ENCODE measurements at places on chromosomes 11 and 22. TPM values are rescaled to one million over a fixed set of nuclear protein-coding genes. Genes with fewer than 3 reads are reported as not detected.

MMP13 gene
- not detected for polyA plus RNA-seq

CD3D gene
- 11.6 TPM for polyA plus RNA-seq

XRCC6 gene
- polyA plus RNA-seq: 165 TPM

MIOX gene
- not detected for polyA plus RNA-seq

DNA sequence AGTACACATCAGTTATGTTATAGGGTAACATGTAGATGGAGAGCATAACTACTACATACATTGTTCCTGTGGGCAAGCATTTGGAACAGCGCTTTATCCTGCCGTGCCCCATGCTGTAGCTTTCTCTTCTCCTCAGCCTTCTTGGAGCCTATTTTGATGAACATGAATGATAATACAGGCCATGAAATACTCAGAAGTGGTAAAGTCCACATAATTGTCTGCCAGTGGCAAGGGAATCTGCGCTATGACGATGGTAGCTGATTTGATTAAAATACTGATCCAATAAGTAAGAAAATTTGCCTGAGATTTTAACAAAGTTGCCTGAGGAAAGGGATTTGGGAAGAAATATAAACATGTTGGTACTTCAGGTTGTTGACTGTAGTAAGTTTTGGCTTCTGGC lies 23.3 kb downstream of the ALKBH3 start:
- no peak for DNase-seq

Measured in ovary (tissue), 10 donors.